ENCODE measurements at places on chromosomes 1 and 21.
A peak's percentile ranks its signal among the peaks of the same experiment; 100 is the strongest.

DNA sequence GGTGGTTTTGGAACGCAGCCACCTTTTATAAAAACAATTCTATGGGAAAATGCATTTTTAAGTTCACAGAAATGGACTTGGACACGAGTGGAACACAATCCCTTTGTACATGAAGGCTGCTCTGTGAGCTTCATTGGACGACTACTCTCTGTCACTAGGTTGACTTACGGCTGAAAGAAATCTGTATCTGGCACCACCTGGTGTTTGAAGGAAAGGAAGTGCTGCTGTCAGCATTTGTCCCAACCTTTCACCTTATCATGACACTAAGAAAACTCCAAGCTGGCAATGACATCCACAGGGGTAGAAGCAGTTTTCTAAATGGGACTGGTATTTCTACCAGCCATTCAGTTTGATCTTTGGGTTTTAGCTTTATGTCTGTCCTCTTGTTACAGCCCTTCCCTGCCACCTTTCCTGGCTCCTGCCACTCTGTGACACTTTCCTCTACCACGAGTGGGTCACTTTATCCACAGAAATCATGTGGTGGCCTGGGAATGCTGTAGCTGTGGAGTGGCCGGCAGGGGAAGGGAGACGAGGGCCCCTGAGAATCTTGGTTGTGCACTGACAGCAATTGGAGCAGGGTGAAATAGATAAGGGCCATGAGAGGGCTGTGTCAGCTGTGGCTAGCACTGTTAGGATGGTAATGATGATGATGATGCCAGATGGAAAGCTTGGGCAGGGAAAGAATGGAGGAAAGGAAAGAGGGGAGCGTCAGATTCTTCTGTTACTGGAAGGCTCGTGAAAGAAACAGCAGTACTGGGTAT is 85.2 kb downstream of the TBX19 start:
- peak; percentile 23 for DNase-seq

- no peak for DNase-seq
Measured at GRCh38 chr1:170436928-170437327, 95.0 kb upstream of the GORAB start.

GRCh38 chr1:173276922-173277800 is 70.0 kb upstream of the TNFSF4 start:
- DNase-seq, result no peak

- DNase-seq, result no peak
Measured at GRCh38 chr1:44032170-44032790, 1.0 kb upstream of the SLC6A9 start.

DNA sequence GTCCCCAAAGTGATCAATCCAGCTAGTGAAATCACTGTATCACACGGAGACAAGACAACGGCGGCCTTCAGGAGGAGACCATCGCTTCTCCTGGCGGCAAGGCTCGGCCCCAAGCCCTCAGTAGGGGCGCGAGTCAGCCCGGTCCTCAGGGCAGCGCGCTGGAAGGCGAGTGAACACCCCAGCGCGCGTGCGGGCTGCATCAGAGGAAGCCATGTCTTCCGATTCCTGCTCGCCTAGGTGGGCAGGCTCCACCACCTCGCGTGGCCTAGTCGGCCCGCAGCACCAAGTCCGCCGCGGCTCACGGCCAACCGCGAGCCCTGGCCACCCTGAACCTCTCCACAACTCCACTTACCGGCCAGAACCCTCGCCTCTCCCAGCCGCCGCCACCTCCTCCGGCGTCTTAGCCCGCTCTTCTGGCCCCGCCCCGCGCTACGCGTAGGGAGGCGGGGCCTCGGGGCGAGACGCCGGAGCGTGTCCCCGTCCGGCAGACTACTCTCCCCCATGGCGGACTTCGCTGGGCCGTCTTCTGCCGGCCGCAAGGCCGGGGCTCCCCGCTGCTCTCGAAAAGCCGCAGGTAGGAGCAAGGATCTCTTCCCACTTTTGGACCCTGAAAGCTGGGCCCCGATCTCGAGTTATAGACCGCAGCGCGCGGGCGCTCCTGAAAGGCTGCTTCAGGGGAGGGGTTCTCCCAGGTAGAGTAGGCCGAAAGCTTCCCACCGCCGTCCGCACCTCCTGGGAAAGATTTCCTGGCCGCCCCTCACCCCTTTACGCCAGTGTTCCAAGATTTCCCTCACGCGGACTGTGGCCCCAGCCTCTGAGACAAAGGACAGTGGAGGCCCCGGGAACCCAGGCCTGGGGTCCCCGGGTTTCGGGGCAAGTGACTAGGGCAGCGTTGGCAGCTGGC is at the start of the genes GLMN and RPAP2:
Gene GLMN, minus strand, starts transcription at position 415 of the 904 bp plus-strand sequence. CDS start 988 bp downstream, outside the sequence.
Gene RPAP2, plus strand, starts transcription at position 487 of the 904 bp plus-strand sequence. Its CDS starts 15 bp downstream, at position 502.
- DNase-seq, result peak; percentile 93

GRCh38 chr1:30359539-30360220 is 363.7 kb downstream of the MATN1 start:
- DNase-seq, result no peak

GRCh38 chr21:15410853-15411252 is 318.9 kb upstream of the USP25 start:
- no peak for DNase-seq

DNA sequence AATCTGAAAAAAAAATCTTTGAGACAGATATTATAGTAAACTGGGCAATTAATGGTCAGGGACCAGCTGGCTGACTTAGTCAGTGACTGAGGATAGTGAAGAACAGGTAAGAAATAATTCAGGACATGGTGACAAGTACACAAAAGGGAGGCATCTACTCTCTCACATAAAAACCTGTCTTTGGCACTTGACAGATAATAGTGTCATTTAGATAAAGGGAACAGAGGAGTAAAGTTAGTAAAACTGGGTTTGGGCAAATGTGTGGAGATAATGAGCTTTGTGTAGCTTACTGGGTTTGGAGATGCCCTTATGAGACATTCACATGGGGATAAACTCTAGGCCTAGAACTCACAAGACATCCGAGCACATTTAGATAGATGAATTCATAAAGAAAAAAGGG is 4.0 kb downstream of the SSX2IP start:
- no peak for DNase-seq

DNA sequence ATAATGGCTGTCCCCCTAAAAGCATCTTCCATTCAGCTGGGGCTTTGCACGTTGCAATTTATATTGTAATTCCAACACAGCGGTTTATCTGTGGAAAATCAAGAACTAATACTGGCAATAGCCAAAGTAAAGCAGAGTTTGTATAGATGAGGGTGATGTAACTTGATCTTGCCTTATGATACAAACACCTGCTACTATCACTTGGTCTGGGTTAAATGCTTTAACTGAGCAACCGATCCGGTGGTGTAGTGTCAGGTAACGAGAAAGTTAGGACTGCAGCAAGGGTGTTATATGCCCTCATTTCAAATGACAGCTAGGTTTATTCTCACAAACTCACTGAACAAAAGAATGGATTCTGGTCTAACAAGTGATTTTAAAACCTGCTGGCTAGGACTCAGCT is 47.3 kb upstream of the PLPPR4 start:
- DNase-seq, result no peak

DNA sequence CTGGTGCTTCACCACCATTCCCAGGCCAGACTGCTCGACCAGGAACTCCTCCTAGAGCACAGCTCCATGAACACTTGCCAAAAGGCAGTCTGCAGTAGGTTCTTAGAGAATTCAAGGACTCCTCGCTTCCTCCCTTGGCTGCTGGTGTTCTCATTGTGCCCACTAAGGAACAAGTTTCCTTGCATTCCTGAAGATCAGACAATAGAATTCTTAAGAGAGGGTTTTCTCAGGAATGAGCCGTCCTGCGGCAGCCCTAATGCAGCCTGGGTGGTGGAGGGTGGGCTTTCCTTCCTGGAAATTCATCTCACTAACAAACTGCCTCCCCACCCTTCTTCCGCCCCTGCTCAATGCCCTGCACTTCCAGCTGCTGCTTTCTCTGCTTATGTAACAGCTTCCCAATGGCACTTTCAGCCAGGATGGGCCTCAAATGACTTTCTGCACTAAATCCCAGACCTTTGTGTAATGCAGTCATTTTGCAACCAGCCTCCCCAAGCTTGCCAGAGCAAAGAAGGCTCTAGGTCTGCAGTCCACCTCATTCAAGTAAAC is 287.9 kb downstream of the PLPP3 start:
- peak; percentile 31 for DNase-seq

DNA sequence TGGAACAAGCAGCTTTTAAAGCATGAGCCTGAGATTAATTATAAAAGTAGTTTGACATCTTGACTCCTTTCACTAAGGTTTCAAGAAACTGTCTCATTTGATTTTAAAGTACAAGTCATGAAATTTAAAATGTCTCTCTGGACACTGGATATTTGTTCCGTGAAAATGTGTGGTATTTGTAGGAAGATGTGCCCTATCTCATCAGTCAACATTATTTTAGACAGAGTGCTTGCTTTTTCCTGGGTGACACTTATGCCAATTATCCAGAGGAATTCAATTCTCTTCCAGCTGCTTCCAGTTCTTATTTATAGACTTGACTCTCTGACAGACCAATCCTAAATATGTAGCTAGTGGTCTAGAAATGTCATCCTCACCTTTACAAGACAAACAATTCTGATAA is 300.4 kb downstream of the PLA2G4A start:
- DNase-seq, result no peak

DNA sequence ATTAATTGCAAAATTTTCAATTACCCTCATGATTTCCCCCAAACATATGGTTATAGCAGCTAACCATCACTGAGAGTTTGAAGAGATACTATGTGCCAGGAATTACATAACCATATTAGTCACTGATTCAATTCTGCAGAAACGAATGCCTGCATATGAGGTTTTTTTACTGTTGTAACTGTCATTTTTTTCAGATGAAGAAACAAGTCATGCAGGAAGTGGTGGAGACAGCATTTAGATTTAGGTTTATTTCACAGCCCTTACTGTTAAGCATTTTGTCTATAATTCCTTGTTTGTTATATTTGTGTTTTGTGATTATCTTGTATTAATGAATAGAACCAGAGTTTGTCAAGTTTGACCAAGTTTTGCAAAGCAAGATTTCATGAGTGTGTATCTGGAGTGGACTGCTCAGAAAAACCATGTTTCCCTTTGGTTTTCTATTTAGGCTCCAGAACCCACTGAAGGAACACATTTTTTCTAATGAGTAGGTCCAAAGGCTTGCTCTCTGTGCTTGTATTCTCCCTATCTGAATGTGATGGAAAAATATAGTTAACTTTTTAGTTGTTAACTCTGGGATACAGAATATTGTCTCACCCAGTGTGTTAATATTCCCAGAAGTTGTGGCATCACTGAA is 308.5 kb upstream of the ADAMTS5 start:
- no peak for DNase-seq

- DNase-seq, result no peak
Measured at GRCh38 chr1:114379987-114380386, 131.0 kb downstream of the TRIM33 start.

DNA sequence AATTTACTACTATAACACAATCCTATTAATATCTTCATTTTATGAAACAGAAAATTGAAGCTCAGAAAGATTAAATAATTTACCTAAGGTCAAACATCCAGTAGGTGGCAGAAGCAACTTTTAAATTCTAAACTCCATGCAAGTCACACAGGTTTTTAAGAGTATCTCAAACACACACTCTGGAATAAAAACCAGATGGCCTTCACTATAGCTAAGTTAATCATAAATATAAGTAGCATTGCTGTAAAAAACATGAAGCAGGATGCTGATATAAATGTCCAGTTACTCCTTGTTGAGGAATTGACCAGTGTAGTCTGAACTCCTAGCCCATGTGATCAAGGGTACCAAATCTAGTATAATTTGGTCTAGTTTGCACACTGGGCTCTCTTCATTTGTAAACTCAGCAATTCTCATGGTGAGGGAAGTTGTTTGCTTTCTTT is 9.4 kb upstream of the FMO3 start:
- no peak for DNase-seq

- no peak for DNase-seq
Measured at GRCh38 chr1:1211541-1212441, 2.2 kb downstream of the TNFRSF4 start.

DNA sequence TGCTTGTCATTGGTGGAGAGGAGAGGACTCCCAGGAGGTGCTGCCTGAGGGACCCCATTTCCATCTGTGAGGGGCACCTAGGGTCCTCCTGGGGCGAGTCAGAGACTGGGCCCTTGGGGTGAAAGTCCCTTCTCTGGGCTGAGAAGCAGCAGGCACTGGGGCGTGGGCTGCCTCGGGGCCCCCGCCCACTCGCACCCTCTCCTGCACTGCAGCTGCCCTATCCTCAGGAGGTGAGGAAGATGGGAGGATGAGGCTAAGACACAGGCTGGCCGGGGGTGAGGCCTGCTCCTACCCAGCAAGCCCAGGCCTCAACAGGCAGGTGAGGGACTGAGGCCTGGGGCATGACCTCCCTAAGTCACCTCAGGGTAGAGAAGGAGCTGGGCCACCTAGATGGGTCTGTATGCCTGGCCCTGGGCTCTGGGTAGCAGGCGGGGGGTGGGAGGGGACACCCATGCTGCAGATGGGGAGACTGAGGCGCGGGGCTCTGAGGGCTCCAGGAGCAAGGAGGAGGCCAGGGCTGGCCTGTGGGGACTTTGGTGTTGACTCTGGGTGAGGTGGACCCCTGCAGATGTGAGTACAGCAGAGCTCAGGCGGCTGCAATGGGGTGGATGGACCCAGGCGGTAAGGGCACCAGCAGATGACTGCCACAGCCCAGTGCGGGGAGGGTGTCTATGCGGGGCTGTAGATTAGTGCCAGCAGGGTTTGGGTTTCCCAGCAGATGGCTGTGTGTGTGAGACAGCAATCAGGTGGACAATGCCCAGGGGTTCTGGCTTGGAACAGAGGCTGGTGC is 10.4 kb upstream of the ZNF669 start:
- DNase-seq, result no peak

GRCh38 chr21:17585875-17586450 is 26.7 kb downstream of the BTG3 start:
- peak; percentile 18 for DNase-seq

GRCh38 chr1:90977522-90977921 is 44.3 kb downstream of the ZNF644 start:
- no peak for DNase-seq

DNA sequence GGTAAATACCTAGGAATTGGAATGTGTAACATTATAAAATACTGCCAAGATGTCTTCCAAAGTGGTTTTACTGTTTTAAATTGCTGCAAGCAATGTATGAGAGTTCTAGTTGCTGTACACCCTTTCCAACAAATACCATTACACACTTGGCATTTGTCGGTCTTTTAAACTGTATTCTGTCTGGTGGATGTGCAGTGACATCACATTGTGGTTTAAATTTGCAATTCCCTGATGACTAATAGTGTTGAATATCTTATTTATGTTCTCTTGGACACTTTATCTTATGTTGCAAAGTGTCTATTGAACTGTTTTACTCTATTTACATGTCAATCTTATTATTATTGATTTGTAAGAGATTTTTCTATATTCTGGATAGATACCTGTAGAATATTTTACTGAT is 561.2 kb upstream of the B3GALT2 start:
- no peak for DNase-seq

DNA sequence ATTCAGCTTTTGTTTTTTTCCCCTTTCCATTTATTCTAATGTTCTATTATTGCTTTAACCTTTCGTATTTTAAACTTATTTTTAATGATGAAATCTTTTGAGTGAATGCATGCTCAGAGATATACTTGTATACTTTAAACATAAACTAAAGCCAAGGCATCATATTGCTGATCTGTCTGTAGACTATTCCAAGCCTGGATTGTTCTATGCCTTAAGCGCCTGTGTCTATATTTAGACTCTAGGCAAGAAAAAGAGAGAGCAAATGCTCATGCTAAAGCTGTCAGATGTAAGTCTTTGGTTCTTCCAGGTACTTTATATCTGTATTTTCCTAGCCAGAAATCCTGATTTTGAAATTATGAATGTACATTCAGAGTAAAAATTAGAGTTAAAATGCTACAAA is 14.4 kb downstream of the SH3GLB1 start:
- no peak for DNase-seq

GRCh38 chr1:94790246-94790645 is 29.9 kb upstream of the SLC44A3 start:
- DNase-seq, result no peak

- no peak for DNase-seq
Measured at GRCh38 chr1:110426854-110427253, 19.4 kb upstream of the LAMTOR5 start.
